ENCODE measurements at places on chromosomes 4 and X. TPM values are rescaled to one million over a fixed set of nuclear protein-coding genes. Genes with fewer than 3 reads are reported as not detected.

DNA sequence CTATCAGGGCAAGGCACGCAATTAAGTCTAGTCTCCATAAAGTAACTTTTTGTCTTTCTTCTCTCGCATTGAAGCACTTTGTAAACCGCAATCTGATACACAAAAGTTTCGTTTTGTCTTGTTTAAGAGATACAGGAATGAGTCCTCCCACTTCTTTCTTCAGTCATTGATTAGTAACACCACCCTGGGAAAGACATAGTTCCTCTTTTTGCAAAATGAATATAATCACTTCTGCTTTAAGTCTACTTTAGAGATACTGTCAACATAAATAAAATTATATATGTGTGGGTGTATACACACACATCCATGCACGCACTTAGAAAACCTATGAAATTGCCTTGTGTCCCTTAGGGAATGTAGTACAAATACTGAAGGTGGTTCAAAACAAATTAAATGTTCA lies 11.7 kb downstream of the COQ2 start:
- ATAC-seq, result no peak

GRCh38 chr4:72994670-72995069 lies 74.8 kb downstream of the COX18 start:
- ATAC-seq, result no peak

The PWWP3B gene
- total RNA-seq, result not detected

GRCh38 chr4:36285784-36286480 lies 4.5 kb downstream of the DTHD1 start:
- no peak for ATAC-seq

GRCh38 chr4:77146186-77147078 lies 10.6 kb upstream of the CCNG2 start:
- no peak for ATAC-seq

Data from gastroesophageal sphincter (tissue), 4 donors.